Smooth muscle cell of trachea (primary cell): ENCODE measurements at places on chromosomes 4 and X. TPM values are rescaled to one million over a fixed set of nuclear protein-coding genes. Genes with fewer than 3 reads are reported as not detected.

Gene SERTM2
- under 0.01 TPM in 1 of 2 replicates, not detected in the other for total RNA-seq

Gene BEX2
- 0.73 and 0.99 TPM in 2 replicates for total RNA-seq

Gene IL13RA1
- total RNA-seq, result 56.2 and 65.7 TPM in 2 replicates

Gene NOX1
- total RNA-seq, result under 0.01 TPM in 1 of 2 replicates, not detected in the other

Gene EDA2R
- total RNA-seq, result 12.1 and 22.8 TPM in 2 replicates

Gene CXorf65
- not detected in 2 replicates for total RNA-seq

Gene RBM46
- total RNA-seq, result 0.15 and 0.17 TPM in 2 replicates

Gene ADH1B
- total RNA-seq, result 281 and 965 TPM in 2 replicates

Gene FAM133A
- 0.15 TPM in 1 of 2 replicates, not detected in the other for total RNA-seq
